Activated naive CD8-positive, alpha-beta T cell treated with anti-CD3 and anti-CD28 coated beads for 36 hours (primary cell): ENCODE measurements at places on chromosomes 5 and 9. TPM values are rescaled to one million over a fixed set of nuclear protein-coding genes. Genes with fewer than 3 reads are reported as not detected.

NFIB gene
- not detected for total RNA-seq

NPR3 gene
- not detected for total RNA-seq

LURAP1L gene
- total RNA-seq = not detected

SVEP1 gene
- not detected for total RNA-seq

DNA sequence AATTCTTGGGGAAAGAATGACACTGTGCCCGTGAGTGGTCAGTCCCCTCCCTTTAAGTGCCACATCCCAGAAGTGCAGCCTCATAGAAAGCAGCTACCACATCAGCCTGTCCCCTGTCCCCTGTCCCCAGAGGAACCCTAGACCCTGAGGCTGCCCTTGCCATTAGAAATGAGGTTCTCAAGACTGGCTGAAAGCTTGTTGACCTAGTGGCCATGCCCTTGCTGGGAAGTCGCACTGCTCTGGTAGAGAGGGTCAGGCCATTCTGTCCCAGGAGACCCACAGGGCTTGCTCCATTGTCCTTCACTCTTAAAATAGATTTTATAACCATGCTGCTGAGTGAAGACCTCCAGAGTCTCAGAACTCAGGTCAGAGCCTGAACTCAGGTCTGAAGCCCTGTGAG, 184.5 kb downstream of the RGS3 start:
- DNase-seq = no peak

DNA sequence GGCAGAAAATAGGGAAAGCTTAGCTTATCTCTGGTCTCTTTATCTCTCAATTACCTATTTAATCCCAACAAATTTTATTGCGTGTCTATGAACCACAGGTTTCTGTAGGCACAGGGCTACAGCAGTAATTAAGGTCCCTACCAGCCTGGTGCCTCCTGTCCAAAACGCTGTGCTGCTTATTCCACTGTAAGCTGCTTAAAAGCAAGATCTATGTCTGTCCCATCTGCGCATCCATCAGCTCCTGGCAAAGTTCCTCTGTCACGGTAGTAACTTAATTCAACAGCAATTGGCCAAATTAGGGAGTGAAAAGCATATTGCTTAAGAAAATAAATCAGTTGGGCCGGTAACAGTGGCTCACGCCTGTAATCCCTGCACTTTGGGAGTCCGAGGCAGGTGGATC, 235.8 kb upstream of the VLDLR start:
- DNase-seq = no peak

PPP2R2B gene
- 0.19 TPM for total RNA-seq

GRCh38 chr5:30804739-30805505, 388.6 kb upstream of the CDH6 start:
- no peak for DNase-seq

SOX30 gene
- not detected for total RNA-seq

DNA sequence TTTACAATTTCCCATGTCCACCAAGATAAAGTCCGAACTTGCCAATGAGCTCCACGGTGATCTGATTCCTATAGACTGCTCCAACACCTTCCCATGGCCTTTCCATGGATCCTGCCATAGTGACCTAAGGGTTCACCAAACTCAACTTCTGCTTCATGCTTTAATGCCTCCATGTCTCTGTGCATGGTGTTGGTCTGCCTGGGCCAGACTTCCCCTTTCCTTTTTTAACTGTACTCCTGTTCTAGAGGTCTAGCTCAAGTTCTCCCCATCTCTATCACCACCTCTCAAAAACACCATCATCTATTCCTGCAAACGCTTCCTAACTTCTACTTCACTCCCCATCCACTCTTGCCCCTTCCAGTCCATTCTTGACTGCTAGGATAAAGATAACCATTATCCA, 14.8 kb upstream of the SMARCA2 start:
- no peak for DNase-seq

NADK2 gene
- 24.5 TPM for total RNA-seq

BARHL1 gene
- total RNA-seq = not detected

DNA sequence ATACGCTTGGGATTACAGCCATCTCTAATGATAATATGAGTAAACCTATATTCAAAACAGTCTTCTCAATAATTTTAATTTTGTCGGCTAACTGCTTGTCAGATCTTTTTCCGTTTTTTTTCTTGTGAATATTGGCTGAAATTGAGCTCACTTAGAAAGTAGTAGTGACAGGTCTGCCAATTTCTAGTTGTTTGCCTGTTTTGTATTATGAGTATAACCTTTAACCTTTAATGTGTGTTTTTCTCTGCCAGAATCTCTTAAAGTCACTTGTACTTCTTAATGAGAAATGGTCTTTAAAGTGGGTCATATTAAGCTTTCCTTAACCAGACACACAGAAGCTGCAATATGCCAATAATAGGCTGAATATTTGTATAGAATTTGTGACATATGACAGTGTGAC, 511.0 kb downstream of the CSNK1G3 start:
- no peak for DNase-seq

- DNase-seq = no peak
Measured at GRCh38 chr5:15116996-15117395, 245.4 kb upstream of the ANKH start.

- DNase-seq = no peak
Measured at GRCh38 chr5:95984287-95984938, 22.8 kb upstream of the ELL2 start.

GRCh38 chr5:89878140-89879132, 531.1 kb downstream of the CETN3 start:
- no peak for DNase-seq

DNA sequence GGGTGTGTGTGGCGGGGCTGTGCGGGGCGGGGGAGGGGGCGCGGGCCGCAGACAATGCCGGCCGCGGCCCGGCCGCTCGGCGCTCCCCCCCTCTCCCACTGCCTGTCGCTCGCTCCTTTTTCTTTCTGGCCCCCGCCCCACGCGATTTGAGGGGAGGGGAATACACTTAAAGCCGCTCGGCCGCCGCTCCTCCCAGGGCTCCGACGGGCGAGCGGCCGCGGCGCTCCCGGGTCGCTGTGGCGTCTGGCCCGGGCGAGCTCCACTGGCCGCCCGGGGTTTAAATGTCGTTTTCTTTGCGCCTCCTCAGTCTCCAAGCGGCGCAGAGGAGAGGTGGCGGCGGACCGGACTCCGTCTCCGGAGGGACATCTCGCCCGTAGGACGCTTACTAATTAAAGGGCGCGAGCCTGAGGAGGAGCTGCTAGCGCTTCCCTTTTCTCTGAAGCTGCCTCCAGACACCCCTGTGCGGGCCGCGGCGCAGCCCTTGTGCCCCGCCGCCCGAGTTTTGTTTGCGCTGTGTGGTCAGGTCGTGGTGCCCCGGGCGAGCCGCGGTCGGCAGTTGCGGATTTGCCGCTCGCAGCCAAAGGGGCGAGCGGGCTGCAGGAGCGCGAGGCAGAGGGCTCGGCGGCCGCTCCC, 1.4 kb downstream of the ZSWIM6 start:
- peak; percentile 26 for DNase-seq

MAT2B gene
- 65.6 TPM for total RNA-seq

AK8 gene
- 0.36 TPM for total RNA-seq

- no peak for DNase-seq
Measured at GRCh38 chr9:76609285-76610010, 150.5 kb downstream of the GCNT1 start.

GFI1B gene
- not detected for total RNA-seq

PCDHB12 gene
- total RNA-seq = not detected

PCDHA7 gene
- not detected for total RNA-seq

DAB2IP gene
- 0.18 TPM for total RNA-seq

GRCh38 chr9:90821697-90822096, 20.1 kb downstream of the SYK start:
- DNase-seq = no peak

DNA sequence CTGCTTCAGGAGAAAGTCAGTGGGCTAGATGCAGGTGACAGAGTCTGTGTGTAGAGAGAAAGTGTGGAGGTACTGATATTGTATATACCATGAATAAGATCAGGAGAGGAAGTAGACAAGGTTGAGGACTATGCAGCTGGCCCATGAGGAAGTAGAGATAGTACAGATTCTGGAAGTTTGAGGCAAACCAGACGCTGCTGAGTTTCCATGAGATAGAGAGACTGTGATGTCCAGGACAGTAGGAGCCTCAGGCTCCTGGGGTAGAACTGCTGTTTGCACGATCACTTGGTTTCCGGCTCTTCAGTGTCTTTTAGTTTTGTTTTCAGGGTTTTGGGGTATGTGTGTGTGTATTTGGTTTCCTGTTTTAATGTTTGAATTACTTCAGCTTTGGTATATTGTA, 13.6 kb downstream of the OTULINL start:
- DNase-seq = peak; percentile 52

ENTREP1 gene
- total RNA-seq = not detected

DNA sequence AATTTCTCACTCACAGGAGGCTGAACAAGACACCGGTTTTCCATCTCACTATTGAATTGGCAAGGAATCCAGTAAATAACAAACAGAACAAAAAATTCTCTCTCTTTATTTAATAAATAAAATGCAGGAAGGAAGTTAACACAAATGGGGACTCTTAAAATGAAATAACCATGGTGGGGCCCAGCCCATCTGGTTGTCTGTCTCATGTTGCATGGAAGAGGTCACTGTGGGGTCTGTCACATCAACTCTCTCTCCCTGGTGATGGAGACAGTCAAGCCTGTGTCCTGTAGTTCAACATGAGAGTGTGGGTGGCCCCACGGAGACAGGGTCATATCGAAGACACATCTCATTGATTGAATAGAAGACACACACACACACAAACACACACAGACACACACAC, 297.7 kb downstream of the IRX2 start:
- no peak for DNase-seq

- DNase-seq = no peak
Measured at GRCh38 chr9:90801241-90801972, at the start of gene SYK. Gene SYK, plus strand, starts transcription at chr9:90801819. Its CDS starts 42,080 bp downstream, at chr9:90843899.

TMC1 gene
- total RNA-seq = not detected

- DNase-seq = no peak
Measured at GRCh38 chr9:136193127-136193890, 11.6 kb downstream of the LHX3 start.

- DNase-seq = no peak
Measured at GRCh38 chr5:11733185-11733839, 170.9 kb downstream of the CTNND2 start.

- no peak for DNase-seq
Measured at GRCh38 chr9:5712651-5713390, 83.9 kb downstream of the RIC1 start.

DNA sequence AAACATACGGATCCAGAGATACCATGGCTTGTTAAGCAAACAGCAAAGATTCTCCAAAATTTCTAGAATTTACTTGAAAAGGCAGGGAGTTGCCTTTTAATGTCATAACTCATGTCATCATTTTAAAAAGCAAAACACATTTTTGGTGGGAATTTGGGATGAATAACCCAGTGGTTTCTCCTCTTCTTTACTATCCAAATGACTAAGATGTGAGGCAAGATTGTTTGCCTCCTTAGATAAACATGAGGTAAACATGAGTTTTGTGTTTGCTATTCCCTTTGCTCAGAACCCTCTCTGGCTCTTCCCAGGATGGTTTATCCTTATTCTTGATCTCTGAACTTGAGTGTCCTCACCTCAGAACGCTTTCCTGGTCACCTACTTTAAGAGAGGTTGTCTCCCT, 267.0 kb downstream of the EBF1 start:
- DNase-seq = no peak

- no peak for DNase-seq
Measured at GRCh38 chr5:106017243-106017857, 1653.4 kb downstream of the EFNA5 start.

DNA sequence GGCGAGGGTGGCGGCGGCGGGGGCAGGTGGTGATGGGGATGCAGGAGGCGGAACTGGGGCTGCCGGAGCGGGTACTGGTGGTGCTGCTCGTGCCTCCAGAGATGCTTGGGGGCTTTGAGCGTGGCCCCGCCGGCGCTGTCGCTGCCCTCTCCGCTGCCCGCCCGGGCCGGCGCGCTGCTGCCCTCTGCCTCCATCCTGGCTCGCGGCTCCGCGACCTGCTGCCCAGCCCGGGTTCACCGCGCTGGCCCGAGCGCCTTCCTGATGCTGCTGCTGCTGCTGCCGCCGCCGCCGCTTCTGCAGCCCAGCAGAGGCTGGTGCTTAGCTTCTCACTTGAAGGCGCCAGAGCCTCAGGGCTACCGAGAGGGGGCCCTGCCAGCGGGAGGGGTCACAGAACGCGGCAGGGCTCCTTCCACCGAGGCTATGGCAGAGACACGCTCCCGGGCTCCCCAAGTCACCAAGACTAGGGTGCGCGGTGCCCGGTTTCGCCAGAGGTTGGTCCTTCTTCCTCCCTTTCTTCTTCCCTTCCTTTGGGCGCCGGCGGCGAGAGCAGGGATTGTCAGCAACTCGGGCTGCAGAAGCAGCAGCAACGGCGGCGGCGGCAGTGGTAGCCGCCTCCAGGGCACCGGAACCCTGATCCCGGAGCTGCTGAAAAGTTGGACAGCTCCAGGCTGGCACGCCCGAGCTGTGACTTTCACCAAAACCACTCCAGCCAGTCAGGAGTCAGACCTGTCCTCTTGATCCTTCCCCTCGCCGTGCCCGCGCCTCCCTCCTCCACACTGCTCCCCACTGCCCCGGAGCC, at the start of gene PDE4D:
TSS of gene PDE4D (minus strand) at position 298 of the 799 bp plus-strand sequence.
- DNase-seq = peak; percentile 3

CACFD1 gene
- total RNA-seq = 0.54 TPM

GRCh38 chr5:158195416-158196210, 336.7 kb upstream of the CLINT1 start:
- no peak for DNase-seq

DNA sequence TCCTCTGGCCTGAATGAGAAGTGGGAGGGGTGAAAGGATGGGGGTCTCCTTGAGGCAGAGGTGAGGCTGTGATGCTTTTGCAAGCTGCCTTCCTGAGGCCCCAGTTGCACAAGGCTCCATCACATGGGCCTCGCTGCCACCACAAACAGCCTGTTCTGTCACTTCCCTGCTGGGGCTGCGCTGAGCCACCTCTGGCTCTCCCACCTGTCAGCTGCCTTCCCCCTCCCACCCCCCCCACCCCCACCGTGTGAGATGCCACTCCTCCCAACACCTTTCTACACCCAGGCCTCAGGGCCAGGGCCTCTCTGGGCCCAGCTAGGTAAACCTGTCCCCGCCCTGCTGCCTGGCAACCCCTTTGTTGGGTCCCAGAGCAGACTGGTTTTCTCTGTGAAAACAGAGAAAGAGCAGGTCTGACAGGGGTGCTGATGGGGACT, 4.5 kb upstream of the PDLIM4 start:
- DNase-seq = no peak

- no peak for DNase-seq
Measured at GRCh38 chr5:118479285-118479684, 509.1 kb downstream of the DTWD2 start.
